ENCODE measurements at places on chromosomes 5 and 9.

DNA sequence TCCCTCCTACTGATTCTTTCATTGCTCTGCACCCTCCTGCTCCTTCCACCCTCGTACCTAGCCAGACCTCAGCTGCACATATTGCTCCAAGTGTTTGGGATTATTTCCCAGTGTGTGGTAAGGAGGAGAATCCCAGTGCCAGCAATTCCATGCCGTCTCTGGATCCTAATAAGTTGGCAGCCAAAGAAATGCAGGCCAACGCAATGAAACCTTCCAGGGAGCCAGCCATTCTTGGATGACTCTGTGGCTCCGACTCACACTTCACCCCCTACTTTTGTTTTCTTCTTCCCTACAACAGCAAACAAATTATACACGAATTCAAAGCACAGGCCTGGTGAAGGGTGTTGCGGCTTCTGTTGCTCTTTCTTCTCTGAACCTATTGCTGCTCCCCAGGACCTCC, 82.5 kb upstream of the SLC1A3 start:
- no peak for DNase-seq

- DNase-seq, result no peak
Measured at GRCh38 chr5:126884269-126884819, 107.4 kb downstream of the LMNB1 start.

- no peak for DNase-seq
Measured at GRCh38 chr9:93456504-93456903, 3.1 kb upstream of the FAM120AOS start.

GRCh38 chr5:101838435-101838834, 457.6 kb downstream of the SLCO4C1 start:
- DNase-seq, result no peak

GRCh38 chr5:52800394-52801213, 12.9 kb downstream of the ITGA1 start:
- DNase-seq, result peak; percentile 79

DNA sequence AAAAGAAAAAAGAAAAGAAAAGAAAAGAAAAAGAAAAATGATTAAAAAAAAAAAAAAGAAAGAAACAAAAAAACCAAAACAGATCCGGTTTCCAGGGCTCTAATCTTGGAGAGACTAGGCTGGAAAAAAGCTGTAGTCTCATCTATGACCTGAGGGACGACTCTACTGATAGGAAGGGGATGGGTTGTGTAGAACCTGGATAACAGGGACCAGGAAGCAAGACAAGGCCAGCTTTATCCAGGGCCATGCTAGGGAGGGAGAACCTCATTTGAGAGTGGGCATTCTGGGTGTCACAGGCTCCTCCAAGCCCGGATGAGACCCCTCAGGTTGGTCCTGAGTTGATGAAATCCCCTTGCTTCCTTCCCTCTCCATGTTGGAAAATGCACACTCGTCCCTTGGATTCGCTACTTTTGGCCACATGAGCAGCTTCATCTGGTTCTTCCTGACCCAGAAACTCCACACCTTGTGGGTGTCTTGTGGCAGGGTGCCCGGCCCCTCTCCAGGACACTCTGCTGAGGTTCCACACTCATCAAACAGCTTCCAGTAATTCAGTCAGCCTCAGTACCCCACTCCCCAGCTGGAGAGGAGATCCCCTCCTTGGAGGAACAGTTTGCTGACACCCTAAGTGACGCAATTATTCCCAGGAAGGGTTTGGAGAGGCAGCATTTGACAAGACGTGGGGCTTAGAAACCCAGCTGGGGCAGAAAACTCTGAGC, 71.1 kb upstream of the LHFPL2 start:
- no peak for DNase-seq

DNA sequence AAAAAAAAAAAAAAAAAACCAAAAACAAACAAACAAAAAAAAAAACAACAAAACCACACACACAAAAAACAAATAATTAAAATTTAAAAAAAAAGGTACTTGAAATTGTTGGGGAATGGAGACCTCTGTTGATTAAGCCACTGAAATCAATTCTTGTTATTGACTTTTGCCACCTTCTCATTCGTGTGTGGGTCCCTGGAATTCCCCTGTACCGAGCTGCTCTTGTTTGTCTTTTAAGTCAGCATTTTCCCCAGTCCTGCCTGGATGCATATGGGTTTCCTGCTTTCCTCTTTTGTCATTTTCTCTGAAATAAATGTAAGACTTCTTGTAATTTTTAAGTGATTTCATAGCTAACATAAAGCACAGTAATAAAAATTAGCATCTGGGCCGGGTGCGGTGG, 45.5 kb downstream of the GPBP1 start:
- DNase-seq, result no peak

GRCh38 chr5:115366223-115366622, 69.8 kb upstream of the CCDC112 start:
- DNase-seq, result no peak

DNA sequence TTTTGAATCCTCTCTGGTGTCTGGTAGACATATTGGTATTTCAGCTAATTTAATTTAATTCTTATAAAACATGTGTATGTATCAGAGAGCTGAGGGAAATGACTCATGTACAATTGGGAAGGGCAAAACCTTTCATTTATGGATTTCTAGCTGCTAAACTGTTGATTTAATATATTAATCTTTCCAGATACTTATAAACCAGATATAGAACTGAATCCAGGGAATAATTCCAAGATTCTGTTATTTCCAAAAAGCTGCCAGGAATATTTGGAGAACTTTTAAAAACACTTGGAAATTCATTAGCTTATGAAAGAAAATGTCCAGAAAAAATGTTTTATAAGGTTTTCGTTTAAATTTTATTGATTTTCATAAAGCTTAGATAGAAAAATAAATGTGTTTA, 295.5 kb downstream of the YTHDC2 start:
- no peak for DNase-seq

DNA sequence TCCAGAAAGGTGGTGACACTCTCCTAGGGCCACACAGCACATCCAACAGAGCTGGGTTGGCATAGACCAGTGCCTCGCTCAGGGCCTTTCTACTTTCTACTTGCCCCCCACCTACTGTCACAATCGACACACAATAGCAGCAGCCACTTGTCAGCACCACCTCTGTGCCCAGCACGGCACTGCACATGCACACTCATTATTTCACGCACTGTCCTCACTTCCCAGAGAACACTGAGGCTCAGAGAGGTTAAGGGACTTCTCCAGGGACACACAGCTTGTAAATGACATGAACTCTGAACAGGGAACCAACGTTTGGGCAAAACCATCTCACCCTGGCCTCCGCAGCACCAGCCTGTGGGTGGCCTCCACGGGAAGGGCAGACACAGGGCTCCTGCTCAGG, 70.9 kb upstream of the STXBP1 start:
- no peak for DNase-seq

- DNase-seq, result peak; percentile 80
Measured at GRCh38 chr5:88680253-88681132, 202.5 kb downstream of the MEF2C start.

DNA sequence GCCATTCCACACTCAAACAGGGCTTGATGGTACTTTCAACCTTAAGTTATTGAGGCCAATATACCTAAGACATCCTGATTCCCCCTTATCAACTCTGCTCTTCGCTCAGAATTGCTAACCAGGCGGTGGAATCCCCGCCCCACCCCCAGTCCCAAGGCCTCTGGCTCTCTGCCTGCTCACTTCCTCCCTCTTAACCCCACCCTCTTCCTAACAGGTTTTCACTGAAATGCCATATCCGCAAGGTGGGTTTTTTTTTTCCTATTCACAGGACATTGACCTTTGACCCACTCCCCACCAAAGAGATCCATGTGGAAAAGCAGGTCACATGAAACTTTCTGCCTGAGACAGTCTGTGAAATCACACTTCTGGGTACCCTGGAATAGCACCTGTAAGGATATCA, 66.6 kb upstream of the IFNK start:
- DNase-seq, result no peak

- DNase-seq, result no peak
Measured at GRCh38 chr9:110638381-110638954, 30.1 kb upstream of the MUSK start.

GRCh38 chr9:91946653-91947488, 3.2 kb downstream of the ROR2 start:
- no peak for DNase-seq

GRCh38 chr9:70031141-70031545, 12.5 kb upstream of the MAMDC2 start:
- no peak for DNase-seq

All from activated CD4-positive, alpha-beta memory T cell treated with anti-CD3 and anti-CD28 coated beads for 36 hours (primary cell).